ENCODE measurements at places on chromosomes 1 and 21.

GRCh38 chr1:55348356-55348755 lies 133.2 kb upstream of the USP24 start:
- no peak for DNase-seq

GRCh38 chr1:162292422-162292849 lies 84.2 kb downstream of the SPATA46 start:
- DNase-seq = no peak

DNA sequence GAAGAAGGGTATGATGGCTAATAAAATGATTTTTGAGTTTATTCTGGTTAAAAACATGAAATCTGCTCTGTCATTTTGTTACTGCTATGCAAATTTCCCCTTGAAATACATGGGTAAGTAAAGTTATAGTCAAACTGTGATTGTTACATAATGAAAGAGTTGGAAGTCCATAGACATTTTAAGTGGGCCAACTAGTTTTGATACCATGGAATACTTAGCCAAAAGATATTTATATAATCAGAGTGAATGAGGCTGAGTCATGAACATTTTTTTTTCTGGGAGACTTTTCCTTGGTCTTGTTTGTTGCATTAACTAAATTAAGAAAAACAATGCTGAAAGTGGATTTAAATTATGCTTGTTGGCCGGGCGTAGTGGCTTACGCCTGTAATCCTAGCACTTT lies 58.2 kb upstream of the MPC2 start:
- no peak for DNase-seq

DNA sequence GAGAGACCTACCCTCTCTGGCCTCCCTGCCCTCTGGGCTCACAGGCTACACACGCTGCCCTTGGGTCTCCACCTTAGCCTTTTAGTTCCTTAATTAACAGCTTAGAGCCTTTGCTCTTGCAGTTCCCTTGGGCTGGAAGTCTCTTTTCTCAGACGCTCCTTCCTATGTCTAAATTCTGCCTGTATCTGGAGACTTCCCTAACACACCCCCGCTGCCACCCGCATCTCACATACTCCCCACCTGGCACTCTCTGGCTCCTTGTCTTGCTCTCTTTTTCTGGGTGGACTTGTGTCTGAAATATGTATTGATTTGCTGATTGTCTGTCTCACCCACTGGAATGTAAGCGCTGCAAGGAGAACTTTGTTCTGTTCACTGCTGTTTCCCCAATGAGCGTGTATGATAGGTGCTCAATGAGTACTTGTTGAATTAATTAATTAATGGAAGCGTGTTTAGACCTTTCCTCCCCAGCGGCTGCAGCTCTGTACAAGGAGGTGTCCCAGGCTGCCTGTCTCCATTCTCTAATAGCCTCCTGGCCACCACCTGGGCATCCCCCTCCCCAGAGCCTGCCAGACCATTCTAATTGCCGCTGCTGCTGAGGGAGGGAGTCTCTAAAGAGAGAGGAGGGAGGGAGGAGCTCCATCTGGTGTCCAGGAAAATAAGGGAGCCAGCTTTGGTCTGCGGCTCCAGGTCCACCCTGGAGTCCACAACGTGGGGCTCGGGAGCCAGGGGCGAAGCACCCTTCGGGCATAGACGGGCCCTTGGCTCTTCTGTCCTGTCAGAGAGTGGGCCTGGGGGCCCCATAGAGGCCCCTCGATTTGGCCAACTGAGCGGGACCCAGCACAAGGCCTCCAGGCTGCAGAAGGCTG lies 95.4 kb downstream of the RNF220 start:
- no peak for DNase-seq

GRCh38 chr1:236163463-236164153 lies 21.3 kb downstream of the GPR137B start:
- peak; percentile 20 for DNase-seq

DNA sequence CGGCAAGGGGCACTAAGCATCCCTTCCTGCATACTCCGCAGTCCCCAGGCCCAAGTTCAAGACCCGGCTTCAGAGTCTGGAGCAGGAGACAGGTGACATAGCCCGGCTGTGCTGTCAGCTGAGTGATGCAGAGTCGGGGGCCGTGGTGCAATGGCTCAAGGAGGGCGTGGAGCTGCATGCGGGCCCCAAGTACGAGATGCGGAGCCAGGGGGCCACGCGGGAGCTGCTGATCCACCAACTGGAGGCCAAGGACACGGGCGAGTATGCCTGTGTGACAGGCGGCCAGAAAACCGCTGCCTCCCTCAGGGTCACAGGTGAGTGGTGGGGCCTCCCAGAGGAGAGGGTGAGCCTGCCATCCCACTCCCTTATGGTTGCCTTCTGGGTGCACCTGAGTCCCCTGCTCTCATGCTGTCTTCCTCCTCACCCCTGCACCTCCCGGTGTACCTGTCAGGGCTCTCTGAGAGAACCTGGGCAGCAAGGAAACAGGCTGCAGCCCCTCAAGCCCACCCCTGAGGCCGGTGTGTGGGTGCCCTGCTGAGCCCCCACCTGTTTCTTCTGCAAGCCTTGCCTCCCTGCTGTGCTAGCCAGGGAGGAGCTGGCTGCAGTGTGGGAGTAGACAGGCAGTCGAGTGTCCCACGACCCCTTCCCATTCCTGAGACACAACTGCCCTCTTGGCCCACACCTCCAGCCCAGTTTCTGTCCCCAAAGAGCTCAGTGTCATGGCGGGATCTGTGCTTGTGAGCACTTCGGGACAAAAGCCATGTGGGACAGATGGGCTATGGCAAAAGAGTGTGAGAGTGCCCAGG lies 99.2 kb downstream of the TRIM11 start:
- no peak for DNase-seq

- DNase-seq = no peak
Measured at GRCh38 chr1:111571987-111572386, 47.6 kb upstream of the RAP1A start.

DNA sequence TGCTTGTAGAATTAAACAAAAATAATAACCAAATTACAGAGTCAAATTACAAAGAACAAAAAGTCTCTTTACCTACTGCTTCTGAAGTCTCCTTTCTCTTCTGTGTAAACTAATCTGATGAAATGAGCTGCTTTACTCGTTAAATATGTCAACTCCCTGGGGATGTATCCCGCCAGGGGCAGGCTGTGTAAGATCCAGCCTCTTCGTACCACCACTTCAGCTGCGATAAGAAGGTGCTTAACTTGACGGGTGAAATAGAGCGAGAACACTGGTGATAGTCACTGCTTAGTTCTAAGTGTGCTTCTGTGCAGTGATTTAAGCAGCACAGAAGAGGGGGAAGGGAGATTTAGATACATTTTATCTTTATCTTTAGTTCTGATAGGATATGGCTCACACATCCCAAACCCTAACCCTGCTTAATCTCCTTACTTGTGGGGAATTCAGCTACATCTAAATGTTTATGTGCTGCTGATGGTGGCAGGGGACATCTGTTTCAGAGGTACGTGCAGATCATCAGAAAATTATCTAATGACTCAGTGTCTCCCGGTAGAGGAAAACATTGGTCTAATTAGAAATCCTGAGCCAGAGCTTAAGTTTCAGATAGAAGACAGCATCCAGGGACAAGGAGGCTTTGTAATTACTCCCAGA lies 46.0 kb downstream of the RHOU start:
- DNase-seq = no peak

- no peak for DNase-seq
Measured at GRCh38 chr1:169044971-169045370, 61.5 kb upstream of the ATP1B1 start.

- no peak for DNase-seq
Measured at GRCh38 chr1:234047123-234047522, 142.6 kb downstream of the SLC35F3 start.

- DNase-seq = no peak
Measured at GRCh38 chr1:101389547-101389929, 152.7 kb downstream of the S1PR1 start.

GRCh38 chr1:18632783-18633421 lies 2.3 kb downstream of the PAX7 start:
- no peak for DNase-seq

GRCh38 chr1:184757891-184758290 lies 3.2 kb upstream of the EDEM3 start:
- no peak for DNase-seq

- DNase-seq = no peak
Measured at GRCh38 chr1:3444736-3445135, 9.7 kb upstream of the ARHGEF16 start.

GRCh38 chr1:61183471-61184039 lies 101.2 kb downstream of the NFIA start:
- DNase-seq = no peak

GRCh38 chr1:114458237-114458777 lies 52.7 kb downstream of the TRIM33 start:
- DNase-seq = no peak

GRCh38 chr1:200973937-200974657 lies 49.4 kb downstream of the KIF21B start:
- no peak for DNase-seq

- DNase-seq = peak; percentile 36
Measured at GRCh38 chr1:153849487-153850185, 73.1 kb downstream of the GATAD2B start.

GRCh38 chr21:38858026-38858811 lies 52.5 kb downstream of the ETS2 start:
- no peak for DNase-seq

DNA sequence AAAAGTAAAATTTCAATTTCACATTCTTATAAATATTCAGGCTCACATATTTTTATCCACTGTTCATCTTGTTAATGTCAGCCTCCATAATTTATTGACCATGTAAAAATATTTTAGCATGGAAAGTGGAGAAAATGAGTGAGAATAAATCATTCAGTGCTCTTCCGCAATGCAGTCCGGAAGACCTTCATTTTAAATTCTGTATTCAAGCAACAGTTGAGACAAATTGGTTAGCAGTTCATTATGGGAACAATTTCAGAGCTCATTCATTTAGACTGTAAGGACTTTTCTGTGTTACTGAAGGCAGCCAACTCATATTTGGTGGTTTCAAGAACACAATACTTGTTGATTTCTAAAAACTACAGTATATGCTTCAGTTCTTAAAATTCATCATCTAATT lies 97.8 kb downstream of the TYW3 start:
- no peak for DNase-seq

GRCh38 chr1:94118471-94118870 lies 2.5 kb downstream of the ABCA4 start:
- no peak for DNase-seq

DNA sequence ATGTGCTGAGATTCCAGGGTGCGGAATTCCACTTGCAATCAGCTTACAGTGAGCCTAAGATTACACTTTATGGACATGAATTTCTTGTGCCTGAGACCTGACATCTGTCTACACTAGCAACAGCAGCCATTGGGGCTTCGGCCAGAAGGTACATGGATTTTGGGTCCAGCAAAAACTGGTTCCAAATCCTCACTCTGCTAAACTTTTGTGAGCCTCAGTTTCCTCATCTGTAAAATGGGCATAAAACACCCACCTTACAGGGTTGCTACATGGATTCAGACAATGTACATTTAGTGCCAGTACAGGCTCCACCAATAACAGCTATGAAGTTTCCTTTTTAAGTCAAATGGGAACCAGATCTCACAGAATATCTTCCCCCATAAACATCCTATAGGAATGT lies 30.8 kb downstream of the RHEX start:
- no peak for DNase-seq

DNA sequence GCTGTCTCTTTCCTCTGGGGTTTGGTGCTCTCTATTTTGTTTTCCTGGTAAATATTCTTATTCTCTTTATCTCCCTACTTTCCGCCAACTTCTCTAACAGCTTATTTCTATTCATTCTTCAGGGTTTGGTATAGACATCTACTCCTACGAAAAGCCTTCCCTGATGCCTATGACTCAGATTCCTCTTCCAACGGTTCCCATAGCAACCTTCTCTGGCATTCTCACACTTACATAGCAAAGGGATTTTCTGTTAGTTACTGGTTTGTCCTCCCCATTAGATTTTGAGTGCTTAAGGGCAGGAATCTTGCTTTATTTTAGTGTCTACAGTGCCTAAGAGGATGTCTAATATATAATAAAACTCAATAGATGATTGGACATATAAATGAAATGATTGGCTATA lies 407.6 kb upstream of the DEPDC1 start:
- no peak for DNase-seq

DNA sequence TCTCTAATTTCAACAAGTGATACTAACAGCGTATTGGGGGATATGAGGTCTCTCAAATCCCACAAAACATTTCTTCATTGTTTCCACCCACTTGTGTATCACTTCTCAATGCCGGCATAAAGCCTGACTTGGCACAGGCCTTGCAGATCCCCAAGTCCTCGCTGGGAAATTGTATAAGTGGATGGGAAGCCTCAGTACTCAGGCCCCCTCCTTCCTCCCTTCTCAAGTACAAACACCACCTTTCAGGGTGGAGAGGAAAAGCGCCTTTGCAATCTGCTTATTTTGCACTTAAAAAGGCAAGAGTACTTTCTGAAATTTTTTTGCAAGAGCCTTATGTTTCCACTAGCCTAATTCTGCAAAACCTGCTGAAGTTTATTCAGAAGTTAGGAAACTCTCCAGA lies 25.8 kb upstream of the KLHDC8A start:
- DNase-seq = no peak

DNA sequence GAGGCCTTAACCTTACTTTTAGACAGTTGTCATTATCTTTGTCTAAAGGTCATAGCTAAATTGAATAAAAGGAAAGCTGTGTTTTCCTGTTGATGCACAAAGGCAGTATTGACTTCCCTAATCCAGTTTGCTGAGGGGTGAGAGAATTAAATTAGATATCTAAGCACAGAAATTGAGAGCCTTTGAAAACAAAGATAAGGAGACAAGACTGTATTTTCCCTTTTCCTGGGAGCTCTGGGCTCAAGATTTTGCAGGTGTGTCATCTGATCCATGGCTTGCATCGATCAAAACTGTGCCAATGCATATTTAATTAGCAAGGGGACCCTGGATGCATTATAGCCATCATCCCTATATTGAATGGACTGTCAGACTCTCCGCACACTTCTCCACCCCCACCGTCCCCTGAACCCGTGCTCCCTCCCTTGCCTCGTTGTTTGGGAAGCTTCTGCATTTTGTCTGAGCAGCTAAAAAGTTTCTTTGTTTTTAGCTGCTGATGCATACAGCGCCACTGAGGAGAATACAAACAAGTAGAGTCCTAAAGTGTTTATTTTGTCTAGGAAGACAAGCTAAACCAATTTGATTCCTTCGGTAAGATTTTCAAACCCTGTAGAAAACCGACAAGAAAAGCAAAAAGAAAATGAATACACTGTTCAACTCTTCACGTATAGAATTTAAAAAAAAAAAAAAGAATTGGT lies 186.3 kb downstream of the NFIA start:
- DNase-seq = no peak

DNA sequence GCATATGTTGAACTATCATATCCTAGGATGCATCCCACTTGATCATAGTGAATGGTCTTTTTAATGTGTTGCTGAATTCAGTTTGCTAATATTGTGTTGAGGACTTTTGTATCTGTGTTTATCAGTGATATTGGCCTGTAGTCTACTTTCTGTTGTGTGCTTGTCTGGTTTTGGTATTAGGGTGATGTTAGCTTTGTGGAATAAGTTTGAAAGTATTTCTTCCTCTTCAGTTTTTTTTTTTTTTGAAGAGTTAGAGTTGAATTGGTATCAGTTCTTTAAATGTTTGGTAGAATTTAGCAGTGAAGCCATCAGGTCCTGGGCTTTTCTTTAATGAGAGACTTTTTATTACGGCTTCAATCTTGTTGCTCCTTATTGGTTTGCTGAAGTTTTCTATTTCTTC lies 162.3 kb downstream of the VAV3 start:
- DNase-seq = peak; percentile 48

- no peak for DNase-seq
Measured at GRCh38 chr1:121443001-121443540, 258.3 kb downstream of the SRGAP2C start.

All from naive B cell (primary cell).